ENCODE measurements at places on chromosomes 7 and 10. TPM values are rescaled to one million over a fixed set of nuclear protein-coding genes. Genes with fewer than 3 reads are reported as not detected.

Gene PDE1C
- 9.9 TPM for total RNA-seq

Gene C10orf67
- 0.82 TPM for total RNA-seq

Gene ZNF804B
- total RNA-seq, result not detected

Gene TBXAS1
- 7.6 TPM for total RNA-seq

Gene SPAM1
- total RNA-seq, result not detected

Gene PRPS1L1
- not detected for total RNA-seq

Gene GRID2IP
- total RNA-seq, result 0.31 TPM

- no peak for DNase-seq
These were observed 5.4 kb upstream of the STK17A start for GRCh38 chr7:43577485-43577951.

DNA sequence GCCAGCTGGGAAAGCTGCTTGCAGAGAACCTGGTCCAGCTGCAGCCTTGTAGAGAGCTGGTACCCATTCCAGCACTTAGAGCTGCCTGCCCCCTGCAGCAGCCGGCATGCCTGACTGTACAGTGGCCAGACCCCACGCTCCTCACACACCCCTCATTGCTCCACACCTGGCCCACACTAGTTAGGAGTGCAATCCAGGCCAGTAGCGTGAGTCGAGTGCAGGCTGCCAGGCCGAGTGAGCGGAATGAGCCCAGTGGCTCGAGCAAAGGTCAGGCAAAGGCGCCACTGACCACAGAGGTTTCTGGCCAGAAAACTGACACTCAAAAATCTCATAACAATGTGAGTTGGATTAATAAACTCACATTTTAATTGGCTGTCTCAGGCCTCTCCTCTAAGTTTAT is 921.7 kb upstream of the KCND2 start:
- no peak for DNase-seq

DNA sequence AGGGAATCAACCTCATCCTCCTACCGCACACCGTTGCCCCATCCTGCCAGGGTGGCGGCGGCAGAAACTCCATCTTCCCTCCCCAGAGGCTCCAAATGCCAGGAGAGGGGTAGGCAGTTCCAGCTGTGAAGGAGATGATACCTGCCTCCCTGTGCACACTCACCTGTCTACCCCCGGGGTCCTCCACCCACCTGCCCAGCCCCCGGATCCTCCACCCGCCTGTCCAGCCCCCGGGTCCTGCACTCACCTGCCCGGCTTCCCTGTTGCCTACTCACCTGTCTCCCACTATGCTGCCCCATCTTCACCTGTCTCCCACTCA is 13.4 kb upstream of the DNAAF5 start:
- no peak for DNase-seq

- DNase-seq, result no peak
These were observed 23.2 kb upstream of the PIP4K2A start for GRCh38 chr10:22737587-22737986.

- DNase-seq, result no peak
These were observed 2.6 kb upstream of the MUC12 start for GRCh38 chr7:100966542-100967291.

- no peak for DNase-seq
These were observed 30.4 kb upstream of the DDC start for GRCh38 chr7:50595491-50596102.

- no peak for DNase-seq
These were observed 8.0 kb upstream of the GLRX3 start for GRCh38 chr10:130128062-130128781.

DNA sequence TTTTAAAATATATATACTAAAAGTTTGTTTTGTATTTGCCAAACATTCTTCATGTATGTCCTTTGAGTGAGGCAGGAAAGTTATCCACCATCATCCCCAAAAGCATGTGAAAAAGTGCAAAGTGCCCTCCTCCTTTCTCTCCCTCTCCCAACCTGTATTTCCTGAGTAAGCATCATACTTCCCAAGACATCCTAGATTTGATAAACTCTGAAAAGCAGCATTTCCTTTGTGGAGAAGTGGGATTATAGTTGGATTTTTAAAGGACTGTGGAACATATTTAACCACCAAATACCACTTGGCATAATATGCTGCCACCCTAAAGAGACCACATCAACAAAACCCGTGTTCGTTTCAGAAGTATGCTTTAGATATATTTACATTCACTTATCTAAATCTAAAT is 36.9 kb downstream of the NET1 start:
- DNase-seq, result peak; percentile 60

GRCh38 chr10:125023255-125023654 is 81.3 kb downstream of the ZRANB1 start:
- peak; percentile 84 for DNase-seq

DNA sequence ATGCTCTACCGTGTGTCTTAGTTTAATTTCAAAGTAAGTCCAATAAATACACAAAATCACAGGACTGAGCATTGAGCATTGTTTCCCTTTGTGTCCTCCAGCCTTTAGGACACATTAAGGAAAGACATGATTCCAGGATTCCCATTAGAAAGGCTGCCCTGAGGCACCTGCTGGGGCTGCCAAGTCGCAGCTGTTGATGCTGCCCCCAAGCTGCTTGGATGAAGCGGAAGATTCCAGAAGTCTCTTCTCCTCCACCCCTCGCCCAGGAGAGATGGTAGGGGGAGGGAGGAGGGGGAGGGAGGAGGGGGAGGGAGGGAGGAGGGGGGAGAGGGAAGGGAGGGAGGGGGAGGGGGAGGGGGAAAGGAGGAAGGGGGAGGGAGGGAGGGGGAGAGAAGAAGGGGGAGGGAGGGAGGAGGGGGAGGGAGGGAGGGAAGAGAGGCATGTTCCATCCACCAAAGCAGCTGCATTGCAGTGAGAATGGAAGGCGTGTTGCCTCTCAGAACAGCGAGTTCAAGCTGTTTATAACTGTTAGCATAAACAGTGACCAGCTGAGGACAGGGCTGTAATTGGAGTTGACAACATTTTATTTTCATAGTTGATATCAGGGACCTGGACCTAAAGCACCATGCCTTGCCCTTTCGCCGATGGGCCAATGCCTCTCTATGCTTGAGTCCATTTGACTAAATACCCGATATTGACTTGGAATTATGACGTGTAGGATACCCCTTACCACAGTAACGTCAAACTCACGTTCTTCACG is 67.3 kb downstream of the DIP2C start:
- peak; percentile 85 for DNase-seq

DNA sequence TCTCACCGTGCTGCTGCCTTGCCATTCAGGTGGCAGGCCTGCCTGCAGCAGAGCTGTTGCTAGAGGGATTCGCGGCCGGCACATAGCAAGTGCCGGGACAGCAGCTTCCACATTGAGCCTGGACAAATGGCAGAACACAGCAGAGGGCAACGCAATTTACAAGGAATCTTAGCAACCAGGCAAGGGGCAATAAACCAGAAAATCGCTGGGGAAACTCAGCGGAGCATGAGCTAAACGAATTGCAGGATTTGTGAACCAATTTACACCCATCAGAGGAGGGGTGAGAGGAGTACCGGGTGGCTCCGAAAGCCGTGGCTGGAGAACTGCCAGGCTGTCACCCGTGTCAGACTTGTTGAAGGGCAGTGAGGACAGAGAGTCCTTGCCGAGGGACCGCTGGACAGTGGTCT is 58.6 kb upstream of the LOXL4 start:
- DNase-seq, result peak; percentile 27

DNA sequence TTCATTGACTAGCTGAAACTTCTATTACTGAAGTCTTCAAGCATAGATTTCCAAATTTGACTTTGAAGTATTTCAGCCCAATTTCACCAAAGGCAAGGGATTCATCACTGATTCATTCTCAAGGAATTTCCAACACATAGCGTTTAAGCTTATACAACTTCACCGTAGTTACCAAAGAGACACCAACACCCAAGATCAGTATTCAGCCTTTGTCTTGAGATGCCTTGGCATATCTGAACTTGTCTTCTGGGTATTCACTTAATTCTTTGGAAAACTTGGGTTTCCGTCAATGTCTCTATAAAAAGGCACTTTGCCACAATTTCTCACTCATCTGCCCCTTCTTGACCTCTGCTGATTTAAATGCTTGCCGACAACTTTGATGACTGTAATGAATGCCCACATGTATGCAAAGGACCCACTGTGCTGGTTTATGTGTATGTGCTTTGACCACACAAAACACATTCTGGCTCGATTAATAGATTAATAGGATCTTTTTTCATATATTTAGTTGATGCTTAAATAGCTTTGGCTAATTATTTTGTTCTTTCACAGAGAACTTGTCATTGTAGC is 49.6 kb downstream of the TES start:
- DNase-seq, result peak; percentile 13

DNA sequence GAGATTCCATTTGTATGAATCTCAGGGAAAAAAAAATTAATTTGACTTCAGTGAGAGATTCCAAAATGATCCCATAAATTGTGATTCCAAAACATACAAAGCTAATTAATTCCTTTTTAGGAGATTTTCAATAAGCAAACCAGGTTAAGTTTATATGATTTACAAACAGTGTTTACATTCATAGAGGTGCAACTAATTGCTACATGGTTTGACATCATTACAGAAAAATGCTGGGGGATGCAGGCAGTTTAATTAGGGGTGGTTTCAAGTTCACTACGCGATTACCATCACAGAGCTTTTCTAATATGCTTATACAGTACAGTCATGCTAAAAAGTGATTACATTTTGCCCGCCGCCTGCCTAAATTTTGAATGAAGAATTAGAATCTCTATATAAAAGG is 143.2 kb upstream of the MGMT start:
- DNase-seq, result peak; percentile 37

GRCh38 chr7:86776136-86776535 is 132.4 kb downstream of the GRM3 start:
- DNase-seq, result peak; percentile 10

DNA sequence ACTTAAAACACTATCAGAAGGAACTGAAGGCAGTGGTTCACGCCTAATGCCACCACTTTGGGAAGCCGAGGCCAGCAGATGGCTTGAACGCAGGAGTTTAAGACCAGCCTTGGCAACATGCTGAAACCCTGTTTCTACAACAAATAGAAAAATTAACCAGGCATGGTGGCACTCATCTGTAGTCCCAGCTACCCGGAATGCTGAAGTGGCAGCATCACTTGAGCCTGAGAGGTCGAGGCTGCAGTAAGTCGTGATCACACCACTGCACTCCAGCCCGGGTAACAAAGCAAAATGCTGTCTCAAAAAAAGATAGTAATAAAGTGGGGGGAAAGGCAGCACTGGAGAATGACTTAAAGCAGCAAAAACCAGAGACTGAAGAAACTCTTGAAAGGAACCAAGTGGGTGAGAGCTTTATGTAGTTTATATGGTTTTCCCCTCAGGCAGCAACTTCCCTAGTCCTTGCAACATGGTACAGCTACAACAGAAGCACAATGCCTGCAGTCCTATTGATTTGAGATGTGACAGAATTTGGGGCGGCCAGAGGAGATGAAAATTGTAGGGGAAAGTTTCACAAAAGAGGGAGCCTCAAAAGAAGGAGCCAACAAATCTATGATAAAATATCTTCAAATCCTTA is 38.1 kb downstream of the GDI2 start:
- no peak for DNase-seq

GRCh38 chr10:7481368-7481765 is 70.5 kb upstream of the SFMBT2 start:
- DNase-seq, result no peak

DNA sequence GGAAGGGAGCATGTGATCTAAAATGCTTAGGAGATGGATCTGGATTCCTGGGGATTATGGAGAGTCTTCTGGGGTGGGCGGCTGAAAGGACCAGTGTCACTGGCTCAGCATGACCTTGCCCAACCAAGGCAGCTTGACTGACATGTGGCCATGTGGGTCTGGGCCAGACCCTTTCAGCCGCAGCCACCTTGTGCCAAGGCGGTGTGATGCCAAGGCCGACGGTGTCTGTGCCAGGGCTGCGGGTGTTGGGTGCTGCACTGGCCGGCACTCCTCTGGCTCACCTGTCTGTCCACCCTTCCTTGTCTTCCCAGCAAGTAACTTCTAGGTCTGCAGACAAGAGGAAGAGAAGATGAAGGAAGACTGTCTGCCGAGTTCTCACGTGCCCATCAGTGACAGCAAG is 8.8 kb downstream of the DEPP1 start:
- no peak for DNase-seq

GRCh38 chr7:126720232-126720631 is 532.5 kb downstream of the GRM8 start:
- no peak for DNase-seq

- DNase-seq, result no peak
These were observed 11.2 kb downstream of the AVL9 start for GRCh38 chr7:32506266-32507054.

- no peak for DNase-seq
These were observed 286.6 kb upstream of the C7orf33 start for GRCh38 chr7:148304083-148304335.

- DNase-seq, result no peak
These were observed 177.4 kb downstream of the NRP1 start for GRCh38 chr10:33157103-33157502.

GRCh38 chr10:20521186-20521585 is 375.9 kb downstream of the NEBL start:
- DNase-seq, result no peak

DNA sequence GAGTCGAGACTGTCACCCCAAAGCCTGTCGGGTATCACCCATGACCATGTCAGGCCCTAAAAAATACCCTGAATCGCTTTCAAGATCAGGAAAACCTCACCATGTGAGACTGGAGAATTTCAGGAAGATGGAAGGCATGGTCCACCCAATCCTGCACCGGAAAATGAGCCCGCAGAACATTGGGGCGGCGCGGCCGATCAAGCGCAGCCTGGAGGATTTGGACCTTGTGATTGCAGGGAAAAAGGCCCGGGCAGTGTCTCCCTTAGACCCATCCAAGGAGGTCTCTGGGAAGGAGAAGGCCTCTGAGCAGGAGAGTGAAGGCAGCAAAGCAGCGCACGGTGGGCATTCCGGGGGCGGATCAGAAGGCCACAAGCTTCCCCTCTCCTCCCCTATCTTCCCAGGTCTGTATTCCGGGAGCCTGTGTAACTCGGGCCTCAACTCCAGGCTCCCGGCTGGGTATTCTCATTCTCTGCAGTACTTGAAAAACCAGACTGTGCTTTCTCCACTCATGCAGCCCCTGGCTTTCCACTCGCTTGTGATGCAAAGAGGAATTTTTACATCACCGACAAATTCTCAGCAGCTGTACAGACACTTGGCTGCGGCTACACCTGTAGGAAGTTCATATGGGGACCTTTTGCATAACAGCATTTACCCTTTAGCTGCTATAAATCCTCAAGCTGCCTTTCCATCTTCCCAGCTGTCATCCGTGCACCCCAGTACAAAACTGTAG is 176.2 kb downstream of the RTKN2 start:
- peak; percentile 51 for DNase-seq

- no peak for DNase-seq
These were observed 26.8 kb upstream of the MGMT start for GRCh38 chr10:129440247-129440646.
